NCI-H446 (cell line): ENCODE measurements at places on chromosomes 1 and 21.

- DNase-seq, result no peak
Observed at GRCh38 chr21:21366277-21366676, 368.1 kb downstream of the NCAM2 start.

GRCh38 chr1:118254491-118255425 lies 69.7 kb upstream of the SPAG17 start:
- DNase-seq, result no peak

GRCh38 chr21:38280454-38280853 lies 23.7 kb downstream of the KCNJ15 start:
- DNase-seq, result no peak

- no peak for DNase-seq
Observed at GRCh38 chr1:98733782-98734112, 72.2 kb downstream of the SNX7 start.

DNA sequence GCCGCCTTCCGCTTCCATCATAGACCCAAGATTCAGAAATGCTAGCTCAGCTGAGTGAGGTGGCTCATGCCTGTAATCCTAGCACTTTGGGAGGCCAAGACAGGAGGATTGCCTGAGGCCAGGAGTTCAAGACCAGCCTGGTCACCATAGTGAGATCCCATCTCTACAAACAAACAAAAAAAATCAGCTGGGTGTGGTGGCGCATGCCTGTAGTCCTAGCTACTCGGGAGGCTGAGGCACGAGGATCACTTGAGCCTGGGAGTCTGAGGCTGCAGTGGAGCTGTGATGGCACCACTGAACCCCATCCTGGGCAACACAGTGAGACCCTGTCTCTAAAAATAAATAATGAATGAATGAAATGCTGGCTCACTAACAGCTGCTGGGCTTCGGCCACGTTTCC lies 39.7 kb downstream of the TOMM20 start:
- DNase-seq, result no peak

- peak; percentile 49 for DNase-seq
Observed at GRCh38 chr1:203117611-203118575, 9.6 kb upstream of the ADORA1 start.

GRCh38 chr21:31103163-31103562 lies 64.9 kb upstream of the KRTAP19-8 start:
- no peak for DNase-seq

DNA sequence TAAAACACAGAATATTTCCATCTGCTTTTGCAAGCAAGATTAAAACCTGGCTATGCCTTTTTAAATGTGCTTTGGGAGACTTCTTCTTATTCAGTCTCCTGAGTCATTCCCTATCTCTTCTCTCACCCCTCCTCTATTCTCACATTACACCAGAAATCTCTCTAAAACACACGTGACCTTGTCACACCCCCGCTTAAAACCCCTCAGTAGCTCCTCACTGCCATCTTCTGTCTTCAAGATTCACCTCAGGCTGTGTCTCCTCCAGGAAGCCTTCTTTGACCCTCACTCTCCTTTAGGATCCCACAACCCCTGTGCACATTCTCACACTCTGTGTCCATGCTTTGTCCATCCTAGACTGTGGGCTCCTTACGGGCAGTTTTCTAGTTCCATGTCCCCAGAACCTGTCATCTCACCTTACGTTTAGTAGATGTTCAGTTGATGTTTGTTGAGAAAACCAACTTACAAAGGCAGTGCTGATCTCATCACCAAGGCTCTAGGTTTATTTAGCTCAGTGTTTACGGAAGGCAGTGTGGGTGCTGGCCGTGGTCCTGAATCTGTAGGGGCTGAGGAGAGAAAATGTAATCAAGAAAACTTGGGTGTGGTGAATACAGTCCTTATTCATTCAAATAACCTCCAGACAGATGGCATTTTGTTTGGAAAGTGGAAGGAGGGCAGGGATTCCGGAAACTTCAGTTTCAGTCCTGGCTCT lies 143.5 kb downstream of the DMRTA2 start:
- DNase-seq, result no peak

GRCh38 chr1:225143001-225143400 lies 213.5 kb downstream of the DNAH14 start:
- DNase-seq, result no peak

DNA sequence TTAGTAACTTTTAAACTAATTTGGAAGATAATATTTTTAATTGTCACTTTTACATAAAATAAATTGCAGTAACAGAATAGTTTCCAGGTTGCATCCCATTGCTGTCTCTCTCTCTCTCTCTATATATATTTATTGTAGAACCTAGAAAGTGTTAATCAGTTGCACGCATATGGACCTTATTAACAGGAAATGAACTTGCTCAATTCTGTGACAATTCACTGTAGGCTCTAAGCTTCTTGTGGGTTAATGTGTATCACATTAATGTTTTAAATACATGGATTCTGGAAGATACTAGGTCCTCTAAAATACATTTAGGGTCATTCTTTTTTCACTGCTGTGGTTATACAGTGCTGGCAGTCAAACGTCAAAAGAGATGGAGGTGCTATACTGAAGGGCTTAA lies 33.1 kb downstream of the LRRC71 start:
- no peak for DNase-seq

DNA sequence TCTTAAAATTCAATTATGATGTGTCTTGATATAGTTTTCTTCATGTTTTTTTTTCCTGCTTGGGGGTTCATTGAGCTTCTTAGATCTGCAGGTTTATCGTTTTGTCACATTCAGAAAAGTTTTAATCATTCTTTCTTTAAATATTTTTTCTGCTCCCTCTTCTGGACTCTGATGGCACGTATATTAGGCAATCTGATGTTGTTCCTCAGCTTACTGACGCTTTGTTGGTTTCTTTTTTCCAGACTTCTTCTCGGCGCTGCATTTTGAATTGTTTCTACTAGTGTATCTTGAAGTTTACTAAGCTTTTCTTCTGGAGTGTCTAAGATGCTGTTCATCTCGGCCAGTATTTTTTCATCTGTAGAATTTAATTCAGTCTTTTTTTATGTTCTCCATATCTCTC lies 44.8 kb upstream of the FMOD start:
- no peak for DNase-seq

GRCh38 chr21:44533121-44533890 lies 6.7 kb downstream of the KRTAP10-1 start:
- DNase-seq, result no peak

GRCh38 chr1:47137198-47137597 lies at the start of gene CYP4A22:
Gene CYP4A22 (plus strand): TSS chr1:47137441. CDS start chr1:47137486, 45 bp downstream.
- DNase-seq, result no peak

DNA sequence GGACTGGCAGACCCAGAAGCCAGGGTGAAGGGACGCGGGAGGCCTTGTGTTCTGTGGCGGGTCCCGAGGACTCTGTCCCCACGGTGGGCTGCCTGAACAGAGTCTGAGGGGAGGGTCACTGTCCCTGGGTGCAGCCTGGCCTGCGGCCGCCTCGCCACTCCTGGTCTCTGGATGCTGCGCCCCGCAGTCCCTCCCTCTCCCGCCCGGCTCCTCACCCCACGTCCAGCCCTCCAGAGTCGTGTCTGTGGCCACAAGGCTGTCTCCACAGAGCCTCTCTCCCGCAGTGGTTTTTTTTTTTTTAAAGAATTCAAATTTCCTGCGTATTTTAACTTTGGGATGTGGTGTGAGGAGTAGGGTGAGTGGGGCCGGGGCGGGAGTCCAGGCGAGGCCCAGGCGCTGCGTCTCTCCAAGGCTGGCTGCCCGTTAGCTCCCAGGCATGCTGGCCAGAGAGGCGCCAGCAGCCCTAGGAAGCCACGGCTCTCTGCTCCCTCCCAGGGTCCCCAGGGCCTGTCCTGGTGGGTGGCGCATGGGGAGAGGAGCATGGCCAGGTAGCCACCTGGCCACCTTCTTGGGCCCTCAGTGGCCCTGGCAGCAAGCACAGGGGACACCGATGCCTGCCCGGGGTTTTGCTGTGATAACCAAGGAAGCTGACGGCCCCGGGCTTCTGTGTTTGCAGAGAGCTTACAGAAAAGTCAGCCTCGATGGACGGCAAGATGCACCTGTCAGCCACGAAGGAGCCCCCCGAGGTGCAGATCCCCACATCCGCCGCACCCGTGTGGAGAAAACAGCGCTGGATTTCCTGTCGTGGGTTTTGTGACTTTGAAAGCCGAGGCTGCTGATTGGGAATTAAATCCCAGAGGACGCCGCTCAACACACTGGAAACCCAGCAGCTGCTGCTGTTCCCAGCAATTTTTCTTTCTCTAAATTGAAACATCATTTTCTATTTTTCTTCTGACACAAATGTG lies 72.8 kb downstream of the MORN1 start:
- no peak for DNase-seq

- no peak for DNase-seq
Observed at GRCh38 chr1:92536211-92536979, 49.7 kb upstream of the GFI1 start.

DNA sequence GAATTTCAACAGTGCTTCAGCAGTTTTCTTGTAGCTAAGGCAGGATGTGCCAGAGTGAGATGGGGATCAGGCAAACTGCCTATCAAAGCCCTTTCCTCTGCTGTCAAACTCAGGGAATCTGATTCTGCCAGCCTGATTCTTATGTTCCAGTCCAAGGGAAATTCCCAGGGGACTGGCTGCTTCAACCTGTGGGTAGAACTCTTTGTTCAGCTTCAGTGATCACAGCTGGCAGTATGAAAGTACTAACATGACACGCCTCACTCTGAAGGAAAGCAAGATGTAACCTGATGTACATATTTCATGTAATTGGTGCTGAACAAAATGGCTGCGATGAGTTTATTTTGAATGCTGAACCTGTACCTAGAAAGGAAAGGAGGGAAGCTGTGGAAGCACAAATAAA lies 40.1 kb upstream of the SLC5A9 start:
- DNase-seq, result no peak

GRCh38 chr1:200376528-200376927 lies 33.3 kb downstream of the ZNF281 start:
- DNase-seq, result no peak

GRCh38 chr21:33948951-33949444 lies 33.4 kb upstream of the ATP5PO start:
- no peak for DNase-seq

DNA sequence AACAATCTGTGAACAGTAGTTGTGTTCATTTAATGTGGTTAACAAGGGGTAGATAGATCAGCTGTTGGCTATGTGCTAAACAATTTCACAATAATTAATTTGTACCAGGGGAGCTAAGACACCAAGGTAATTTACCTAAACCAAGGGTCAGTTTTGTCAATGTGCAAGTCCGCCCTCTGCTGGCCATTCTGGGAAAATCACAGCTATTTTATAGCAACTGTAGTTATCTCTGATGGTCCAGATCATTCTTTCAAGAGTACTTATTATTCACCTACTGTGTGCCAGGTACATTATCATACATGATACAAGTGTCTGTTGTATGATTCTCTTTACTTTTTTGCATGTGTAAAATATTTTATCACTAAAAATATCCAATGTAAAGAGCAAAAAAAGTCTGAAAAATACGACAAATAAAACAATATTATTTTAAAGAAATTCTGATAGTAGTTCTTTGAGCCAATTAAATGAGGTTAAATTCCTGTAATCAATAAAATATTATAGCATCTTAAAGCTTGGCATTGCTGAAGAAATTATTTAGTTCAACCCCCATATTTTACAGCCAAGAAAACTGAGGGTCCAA lies 312.3 kb upstream of the FAM78B start:
- peak; percentile 69 for DNase-seq

DNA sequence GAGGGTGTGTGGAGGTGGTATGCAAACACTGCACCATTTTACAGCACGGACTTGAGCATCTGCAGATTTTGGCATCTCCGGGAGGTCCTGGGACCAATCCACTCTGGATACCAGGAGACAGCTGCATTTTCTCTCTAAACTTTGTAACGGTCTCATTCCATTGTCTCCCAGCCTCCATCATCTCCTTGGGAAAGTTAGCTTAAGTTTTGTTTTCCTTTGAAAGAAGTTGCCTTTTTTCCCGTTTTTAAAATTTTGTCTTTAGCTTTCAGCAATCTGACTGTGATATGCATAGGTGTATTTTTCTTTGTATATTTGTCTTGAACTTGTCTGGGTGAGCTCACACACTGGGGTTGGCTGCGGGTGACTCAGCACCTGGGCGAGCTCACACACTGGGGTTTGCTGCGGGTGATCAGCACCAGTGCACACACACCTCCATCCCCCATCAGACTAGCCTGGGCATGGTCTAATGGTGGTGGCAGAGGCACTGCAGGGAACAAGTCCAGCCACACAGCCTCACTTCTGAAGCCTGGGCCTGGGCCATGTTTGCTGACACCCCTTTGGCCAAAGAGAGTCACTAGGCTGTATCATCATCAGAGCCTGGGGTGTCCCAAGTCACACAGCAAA lies 32.1 kb upstream of the COL18A1 start:
- no peak for DNase-seq

DNA sequence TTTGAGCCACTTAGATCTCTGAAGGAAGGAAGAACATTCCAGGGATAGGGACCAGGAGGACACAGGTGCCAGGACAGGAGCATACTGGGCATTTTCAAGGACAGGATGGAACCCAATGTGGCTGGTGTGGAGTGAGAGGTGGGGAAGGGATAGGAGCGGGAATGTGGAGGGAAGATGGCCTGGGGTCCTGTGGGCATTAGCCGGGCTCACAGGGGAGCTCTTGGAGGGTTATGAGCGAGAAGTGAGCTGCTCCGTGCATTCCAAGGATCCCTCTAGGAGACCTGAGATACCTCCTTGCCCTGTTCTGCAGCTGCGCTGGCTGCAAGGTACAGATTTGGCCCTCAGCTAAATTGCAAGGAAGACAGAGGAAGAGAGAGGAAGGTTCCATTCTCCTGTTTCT lies 87.5 kb downstream of the IER5 start:
- DNase-seq, result no peak

DNA sequence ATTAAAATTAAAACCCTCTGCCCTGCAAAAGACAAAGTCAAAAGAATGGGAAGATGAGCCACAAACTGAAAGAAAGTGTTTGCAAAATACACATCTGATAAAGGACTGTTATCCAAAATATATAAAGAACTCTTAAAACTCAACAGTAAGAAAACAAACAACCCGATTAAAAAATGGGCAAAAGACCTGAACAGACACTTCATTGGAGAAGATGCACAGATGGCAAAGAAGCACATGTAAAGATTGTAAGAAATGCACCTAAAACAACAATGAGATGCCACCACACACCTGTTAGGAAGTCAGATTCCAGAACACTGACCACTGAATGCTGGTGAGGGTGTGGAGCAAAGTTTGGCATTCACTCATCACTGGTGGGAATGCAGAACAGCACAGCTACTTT lies 24.6 kb upstream of the POFUT2 start:
- no peak for DNase-seq

GRCh38 chr1:175185903-175186302 lies 6.7 kb downstream of the KIAA0040 start:
- DNase-seq, result no peak

GRCh38 chr1:235661568-235661967 lies 12.0 kb upstream of the GNG4 start:
- no peak for DNase-seq
